ENCODE measurements at places on chromosomes 3 and 15.
A peak's percentile ranks its signal among the peaks of the same experiment; 100 is the strongest.

DNA sequence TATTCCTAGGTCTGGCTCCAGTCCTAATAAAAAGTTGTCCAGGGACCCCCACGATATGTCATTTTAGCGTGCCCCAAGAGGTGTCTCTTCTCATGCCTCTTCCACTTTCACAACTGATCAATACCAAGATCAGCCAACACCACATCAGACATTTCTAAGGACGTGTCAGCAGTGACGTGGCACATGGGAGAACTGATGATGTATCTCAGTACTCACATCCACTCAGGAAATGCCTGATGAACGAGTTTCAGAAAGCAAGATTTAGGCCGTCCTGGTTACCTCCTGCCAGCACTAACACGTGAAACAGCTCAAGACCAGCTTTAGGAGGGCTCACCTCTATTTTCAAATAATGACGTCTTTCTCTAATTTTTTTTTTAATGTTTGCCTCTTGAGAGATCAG is 19.6 kb downstream of the VGLL4 start:
- peak; percentile 72 for DNase-seq

DNA sequence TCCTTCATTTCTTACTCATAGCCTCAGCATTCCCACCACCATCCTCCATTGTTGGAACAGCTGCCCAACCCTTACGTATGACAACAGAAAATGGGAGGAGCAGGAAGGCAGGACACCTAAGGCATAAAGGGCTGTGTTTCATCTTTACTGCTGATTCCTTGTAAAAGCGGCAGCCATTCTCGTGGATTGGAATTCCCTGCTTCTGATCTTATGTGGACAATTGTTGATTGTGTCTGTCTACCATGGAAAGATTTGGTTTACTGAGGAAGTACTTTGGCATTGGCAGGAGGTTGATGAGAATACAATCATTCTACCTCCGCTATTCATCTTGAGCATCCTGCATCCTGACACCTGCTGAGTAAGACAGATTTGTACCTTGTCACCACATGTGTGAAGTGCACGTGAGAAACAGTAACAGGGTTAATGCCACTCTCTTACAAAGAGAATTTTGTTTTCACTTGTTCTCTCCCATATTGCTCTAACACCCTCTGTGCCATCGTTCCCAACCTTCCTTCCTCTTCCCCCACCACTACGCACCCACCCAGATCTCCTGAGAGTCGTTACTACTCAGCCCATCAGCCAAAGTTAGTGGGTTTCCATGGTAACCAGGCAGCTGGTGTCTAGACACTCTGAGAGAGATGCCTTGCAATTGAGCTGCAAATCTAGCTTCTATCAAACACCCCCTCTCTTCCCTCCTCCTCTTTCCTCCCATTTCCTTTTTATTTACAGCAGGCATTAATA is 75.7 kb downstream of the GAP43 start:
- no peak for DNase-seq

DNA sequence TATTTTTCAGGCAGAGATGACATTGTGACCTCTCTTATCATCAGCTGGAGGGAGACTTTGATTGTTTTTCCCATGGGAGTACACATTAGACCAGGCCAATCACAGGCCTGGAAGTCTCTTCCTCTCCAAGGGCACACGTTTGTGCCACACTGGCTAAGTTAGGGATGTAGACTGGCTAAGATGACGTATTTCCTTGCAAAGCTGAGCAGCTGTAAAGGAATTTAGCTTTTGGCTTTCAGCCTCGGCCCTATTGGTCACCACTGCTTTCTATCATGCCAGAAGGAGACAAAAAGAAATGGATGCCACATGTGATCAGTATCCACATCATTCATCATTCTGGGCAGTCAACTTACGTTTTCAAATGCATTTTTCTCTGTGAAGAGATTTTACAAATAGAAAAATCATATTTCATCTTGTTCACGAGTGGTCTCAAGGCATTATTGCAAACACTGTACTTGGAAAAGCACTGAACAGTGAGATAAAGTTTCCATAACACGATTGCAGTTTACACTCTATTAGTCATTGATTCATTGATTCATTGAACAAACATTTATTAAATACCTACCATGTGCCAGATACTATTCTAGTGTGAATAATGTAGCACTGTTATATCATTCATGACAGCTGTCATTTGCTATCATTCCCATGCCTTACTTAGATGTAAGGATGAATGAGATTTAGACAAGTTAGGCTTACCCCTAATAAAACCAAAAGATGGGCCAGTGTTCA is 27.0 kb upstream of the RNF7 start:
- DNase-seq = no peak

DNA sequence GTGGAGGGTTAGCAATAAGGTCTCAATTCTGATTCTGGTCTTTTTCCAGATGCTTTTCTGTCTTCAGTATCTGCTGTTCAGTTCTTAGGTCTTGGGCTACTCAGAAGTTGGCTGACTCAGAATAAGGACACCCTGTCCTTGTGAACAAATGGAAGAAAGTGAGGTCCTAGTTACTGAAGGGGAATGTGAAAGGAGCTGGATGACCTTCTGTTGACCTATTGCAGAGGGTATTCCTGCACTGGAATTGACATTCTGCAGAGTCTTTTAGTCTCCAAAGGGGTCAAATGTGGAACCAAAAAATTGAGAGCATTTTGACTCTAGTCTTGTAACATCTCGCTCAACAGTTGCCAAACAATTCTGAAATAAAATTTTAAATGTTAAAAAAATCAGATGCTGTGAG is 63.0 kb downstream of the CCR1 start:
- DNase-seq = no peak

GRCh38 chr15:68561901-68562300 is 16.9 kb upstream of the CORO2B start:
- no peak for DNase-seq

DNA sequence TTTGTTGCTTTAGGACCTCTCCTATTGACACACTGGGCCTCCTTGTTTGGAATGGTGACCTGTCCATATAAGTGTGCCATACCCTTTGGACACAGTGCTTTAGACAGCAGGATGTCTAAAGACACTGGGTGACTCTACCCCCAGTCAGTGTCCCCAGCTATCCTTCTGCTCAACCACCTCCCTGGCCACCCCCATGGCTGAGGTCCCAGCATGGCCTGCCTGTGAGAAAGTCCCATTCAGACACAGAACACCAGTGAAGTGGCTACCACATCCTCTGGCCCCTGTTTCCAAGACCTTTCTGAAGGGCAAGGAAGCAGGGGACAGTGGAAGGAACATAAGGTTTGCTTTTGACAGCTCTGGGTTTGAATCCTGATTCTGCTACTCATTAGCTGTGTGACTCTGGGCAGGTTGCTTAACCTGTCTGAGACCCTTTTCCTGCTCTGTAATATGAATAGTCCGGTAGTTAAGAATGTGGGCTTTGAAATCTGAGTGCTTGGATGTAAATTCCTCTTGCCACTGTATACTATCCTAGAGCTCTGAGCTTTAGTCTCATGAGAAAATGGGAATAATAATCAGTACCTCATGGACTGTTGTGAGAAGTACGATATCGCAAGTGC is 6.3 kb upstream of the AP3S2 start:
- no peak for DNase-seq

DNA sequence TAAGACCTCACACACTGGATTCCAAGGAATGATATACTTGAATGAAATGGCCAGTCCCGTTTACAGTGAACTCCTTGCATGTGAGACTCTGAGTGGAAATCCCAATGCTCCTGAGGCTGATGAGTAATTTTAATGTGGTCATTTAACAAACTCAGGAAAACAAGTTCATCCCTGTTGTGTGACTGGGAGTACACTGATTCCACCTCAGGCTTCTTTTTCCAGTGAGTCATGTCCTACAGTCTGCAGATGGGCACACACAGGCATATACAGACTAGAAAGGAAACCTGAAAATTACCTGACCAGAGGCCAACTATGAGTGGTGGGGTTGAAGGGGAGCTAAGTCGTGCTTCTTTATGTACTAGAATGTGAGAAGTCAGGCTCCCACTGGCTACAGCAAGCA is 5.8 kb downstream of the SQOR start:
- no peak for DNase-seq

DNA sequence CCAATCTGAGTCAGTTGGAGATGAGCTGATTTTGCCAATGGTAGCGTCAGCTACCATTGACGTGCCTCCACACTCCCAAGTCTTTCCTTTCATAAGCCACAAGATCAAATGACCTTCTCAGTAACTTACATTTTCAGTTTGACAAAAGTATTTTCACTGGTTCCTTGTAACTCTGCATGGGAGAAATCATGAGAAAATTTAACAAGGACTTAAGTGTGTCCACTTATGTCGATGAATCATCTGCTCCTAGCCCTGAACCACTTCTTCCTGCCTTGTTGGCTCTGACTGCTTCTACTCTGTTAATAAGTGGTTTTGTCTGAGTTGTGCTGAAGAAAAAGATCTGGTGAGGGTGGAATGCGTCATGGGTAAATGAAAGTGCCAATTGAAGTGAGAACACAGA is 101.2 kb downstream of the NFKBIZ start:
- no peak for DNase-seq

DNA sequence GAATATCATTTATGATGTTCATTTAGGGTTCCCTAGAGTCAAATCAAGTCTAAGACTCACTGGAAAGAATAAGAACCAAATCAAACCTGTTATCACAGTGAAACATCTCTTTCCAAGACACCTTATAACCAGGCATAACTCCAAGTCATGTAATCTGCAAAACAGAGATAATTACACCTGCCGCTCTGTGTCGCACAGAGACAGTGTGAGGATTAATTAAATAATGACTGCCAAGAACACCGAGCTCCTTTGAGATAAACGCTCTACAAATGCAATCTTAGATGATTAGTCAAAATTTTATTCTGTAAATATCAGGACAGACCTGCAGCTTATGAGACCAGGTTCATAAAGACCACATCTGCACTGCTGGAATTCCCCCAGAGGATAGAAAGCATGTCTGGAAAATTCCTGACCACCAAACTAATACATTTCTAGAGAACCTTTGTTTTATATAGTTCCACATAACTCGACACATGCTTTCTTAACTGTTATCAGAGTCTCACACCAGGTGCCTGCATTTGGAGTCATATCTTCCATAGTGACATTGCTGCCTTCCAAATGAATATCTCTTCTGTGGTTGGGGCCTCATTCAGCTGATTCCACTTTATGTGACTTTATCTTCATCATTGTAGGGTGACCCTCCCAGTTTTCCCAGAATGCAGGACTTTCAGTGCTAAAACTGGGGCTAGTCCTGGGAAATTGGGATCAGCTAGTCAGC is 252.8 kb downstream of the CD47 start:
- DNase-seq = no peak

DNA sequence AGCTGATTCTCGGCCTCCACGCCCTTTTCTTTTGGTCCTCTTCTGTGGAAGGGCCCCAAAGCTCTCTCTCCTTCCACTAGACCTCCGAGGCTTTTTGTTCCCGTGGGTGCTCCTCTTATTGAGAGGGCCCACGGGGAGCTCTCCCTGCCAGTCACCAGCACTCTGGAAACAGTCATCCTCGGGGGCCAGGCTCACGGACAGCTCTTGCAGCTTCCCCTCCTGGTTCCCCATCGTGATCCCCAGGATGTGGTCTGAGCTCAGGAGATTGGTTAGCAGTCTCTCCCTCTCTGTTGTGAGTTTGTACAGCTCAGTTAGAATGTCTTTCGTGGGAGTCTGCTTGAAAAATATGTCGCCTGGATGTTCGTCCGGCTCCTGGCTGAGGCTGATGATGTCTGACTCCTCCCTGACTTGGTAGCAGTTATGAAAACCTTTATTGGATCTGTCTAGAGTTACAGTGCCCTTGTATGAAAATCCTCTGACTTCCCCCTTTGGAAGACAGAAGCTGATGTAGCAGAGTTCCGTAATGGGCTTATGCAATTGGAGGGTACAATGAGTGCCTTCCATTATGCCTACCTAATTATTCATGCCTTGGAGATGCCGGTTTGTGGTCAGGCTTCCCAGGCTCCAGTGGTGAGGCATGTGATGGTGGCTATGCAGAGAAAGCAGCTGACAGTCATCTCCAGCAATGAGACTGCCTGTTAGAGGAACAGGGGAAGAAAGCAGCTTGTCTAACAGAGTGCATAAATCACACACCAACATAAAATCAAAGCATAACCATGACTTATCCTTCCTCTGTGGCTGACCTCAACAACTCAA is 40.0 kb downstream of the FMN1 start:
- DNase-seq = no peak

All from activated naive CD4-positive, alpha-beta T cell treated with Interleukin-2 at 50 U/mL for 16 hours (primary cell).